ENCODE measurements at places on chromosomes 1 and 21. TPM values are rescaled to one million over a fixed set of nuclear protein-coding genes. Genes with fewer than 3 reads are reported as not detected.
A peak's percentile ranks its signal among the peaks of the same experiment; 100 is the strongest.

DNA sequence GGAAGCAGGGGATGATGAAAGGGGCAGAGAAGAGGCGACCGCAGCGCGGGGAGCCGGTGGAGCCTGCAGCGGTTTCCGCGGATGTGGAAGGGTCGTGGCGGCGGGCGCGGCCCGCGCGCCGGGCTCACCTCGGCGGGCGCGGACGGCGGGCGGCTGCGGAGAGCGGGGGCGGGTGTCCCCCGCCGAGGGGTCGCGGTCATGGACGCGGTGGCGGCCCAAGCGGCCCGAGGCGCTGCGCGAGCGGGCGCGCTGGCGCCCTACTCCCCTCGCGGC is 572 bp downstream of the LPGAT1 start:
- H3K4me3 ChIP-seq, result peak overlapping the region; percentile 74
- no peaks in the 10 kb centered on the region for H3K27me3 ChIP-seq
- no peak overlapping the region for H3K27ac ChIP-seq
- no peaks in the 10 kb centered on the region for H3K36me3 ChIP-seq

DNA sequence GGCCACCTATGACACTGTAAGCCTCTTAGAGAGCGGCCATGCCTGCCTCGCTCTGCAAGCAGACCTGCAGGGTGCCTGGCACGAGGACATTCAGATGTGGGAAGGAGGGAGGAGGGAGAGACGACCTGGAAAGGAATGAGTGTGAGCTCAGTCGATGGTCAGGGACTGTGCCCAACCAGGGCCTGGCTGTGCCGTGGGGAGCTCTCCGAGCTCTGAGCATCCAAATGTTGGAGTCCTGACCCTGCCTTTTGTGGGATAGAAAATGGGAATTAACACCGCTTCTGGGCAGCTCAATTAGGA is 7.3 kb downstream of the CSTB start:
- no peak for DNase-seq
- H3K27ac ChIP-seq, result no peak overlapping the region
- no peak overlapping the region for H3K4me3 ChIP-seq

COL6A1 gene
- total RNA-seq, result 100 TPM

DNA sequence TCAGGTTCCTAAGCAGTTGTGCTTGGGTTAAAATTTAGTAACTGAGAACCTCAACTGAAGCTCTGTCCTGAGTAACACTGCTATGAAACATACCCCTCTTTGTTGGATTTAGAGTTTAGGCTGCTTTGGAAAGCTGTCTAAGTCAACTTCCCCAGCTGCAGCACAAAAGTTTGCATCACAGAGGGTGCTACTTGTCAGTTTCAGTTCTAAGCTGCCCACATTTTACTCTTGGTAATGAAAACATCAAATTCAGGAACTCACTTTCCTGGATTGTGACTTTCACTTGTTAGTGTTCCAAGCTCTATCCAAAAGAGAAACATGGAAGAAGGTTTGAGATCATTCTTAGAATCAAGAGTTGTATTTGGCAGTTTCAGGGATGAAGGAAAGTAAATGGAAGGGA is 191.7 kb upstream of the NFIA start:
- H3K27me3 ChIP-seq, result no peaks in the 10 kb centered on the region
- H3K36me3 ChIP-seq, result no peaks in the 10 kb centered on the region
- no peak for DNase-seq
- H3K4me3 ChIP-seq, result no peak overlapping the region
- no peak overlapping the region for H3K27ac ChIP-seq

DNA sequence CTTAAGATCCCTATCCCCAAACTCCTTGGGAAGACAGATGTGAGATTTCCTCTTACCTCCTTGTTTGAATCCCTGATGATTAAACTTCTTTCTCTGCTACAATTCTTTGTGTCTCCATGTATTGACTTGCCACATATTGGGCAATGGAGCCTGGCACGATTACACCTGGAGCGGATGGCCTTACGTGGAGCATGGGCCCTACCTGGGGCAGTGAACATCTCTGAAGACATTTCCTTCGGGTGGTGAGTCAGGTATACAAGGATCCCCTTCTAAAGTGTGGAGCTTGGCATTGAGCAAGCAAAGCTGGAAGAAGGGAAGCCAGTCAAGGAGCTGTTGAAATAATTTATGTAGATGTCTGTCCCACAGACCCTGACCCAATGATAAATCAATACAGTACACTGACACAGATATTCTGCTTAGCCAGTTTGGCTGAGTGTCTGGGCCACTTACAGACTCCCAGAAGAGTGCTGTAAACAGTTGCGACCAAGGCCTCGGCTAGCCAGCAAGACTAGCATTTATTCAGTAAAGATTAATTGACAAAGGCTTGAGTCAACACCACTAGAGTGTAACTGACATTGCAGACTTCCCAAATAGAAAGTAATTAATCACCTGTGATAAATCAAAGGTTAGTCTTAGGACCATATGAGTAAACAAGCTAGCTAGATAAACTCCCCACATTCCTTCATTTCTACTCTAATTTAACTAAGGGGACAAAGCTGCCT is 83.1 kb upstream of the KCNK1 start:
- no peak overlapping the region for H3K4me3 ChIP-seq
- no peaks in the 10 kb centered on the region for H3K27me3 ChIP-seq
- no peak for DNase-seq
- H3K27ac ChIP-seq, result no peak overlapping the region
- H3K4me1 ChIP-seq, result no peaks in the 10 kb centered on the region

DNA sequence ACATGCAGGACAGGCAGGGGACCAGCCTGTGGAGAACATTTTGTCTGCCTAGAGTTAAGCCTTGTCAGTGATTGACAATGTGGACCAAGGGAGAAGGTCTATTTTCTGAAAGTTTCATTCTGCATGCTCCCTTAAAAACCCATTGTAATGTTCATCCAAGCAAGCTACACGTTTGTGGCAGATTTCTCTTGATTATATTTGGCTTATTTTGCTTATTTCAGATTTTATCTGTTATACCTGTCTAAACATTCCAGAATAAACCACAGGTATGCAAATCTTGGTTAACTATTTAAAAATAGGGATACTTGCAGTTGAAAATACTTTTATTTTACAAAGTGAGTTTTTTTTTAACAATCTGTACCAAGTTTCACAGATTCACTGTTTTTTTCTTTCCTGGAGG is 78.2 kb upstream of the F3 start:
- no peak overlapping the region for H3K27ac ChIP-seq
- H3K4me3 ChIP-seq, result no peak overlapping the region
- peaks cover 7% of the 10 kb centered on the region for H3K27me3 ChIP-seq
- DNase-seq, result no peak
- no peaks in the 10 kb centered on the region for H3K36me3 ChIP-seq
- H3K4me1 ChIP-seq, result peaks cover 16% of the 10 kb centered on the region

DNA sequence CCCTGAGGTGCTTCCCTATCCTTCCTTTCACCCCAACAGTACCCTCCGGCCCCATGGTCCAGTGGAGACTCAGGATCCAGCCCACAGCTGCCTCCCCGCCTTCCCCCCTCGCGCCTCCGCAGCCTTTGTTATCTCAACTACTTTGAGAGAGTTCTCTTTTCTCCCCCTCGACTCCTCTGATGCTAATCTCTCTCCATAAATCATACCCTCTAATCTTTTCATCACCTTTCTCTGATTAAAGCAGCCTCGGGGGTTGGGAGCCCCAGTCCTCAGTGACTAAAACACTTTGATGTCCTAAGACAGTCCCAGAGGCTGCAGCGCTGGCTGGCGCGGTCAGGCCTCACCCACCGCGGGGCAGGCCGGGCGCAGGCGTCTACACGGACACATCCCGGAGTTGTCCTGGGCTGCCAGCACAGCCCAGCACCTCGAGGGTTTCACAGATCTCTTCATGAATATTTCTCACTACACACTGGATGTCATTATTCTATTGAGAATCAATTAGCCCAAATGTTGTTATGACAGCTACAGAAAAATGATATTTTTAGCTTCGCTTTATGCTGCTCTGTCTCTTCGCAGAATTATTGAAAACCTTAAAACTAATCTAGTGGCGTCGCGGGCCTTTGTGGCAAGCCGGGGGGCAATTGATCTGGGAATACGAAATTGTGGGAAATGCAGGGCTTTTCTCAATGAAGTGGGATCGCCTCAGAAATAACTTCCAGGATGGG is 289.5 kb downstream of the RRAGC start:
- H3K4me1 ChIP-seq, result no peaks in the 10 kb centered on the region
- H3K36me3 ChIP-seq, result no peaks in the 10 kb centered on the region
- no peak overlapping the region for H3K4me3 ChIP-seq
- H3K27me3 ChIP-seq, result no peaks in the 10 kb centered on the region

OR2T35 gene
- not detected for total RNA-seq

DNA sequence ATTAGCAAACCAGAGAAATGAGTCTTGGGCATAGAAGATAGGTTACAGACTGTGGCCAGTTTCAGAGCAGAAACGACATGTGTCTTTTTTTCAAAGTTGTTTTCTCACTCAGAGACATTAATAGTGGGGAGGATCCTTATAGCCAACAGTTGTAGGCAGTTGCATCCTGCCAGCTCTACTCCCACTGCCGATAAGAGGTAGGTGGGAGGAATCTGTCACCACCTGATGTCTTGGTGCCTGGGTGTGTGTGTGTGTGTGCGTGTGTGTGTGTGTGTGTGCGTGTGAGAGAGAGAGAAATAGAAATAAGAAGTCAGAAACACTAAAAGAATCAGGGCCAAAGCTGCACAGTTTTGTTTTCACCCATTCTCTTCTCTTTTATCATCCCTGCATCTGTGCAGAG is 219.5 kb downstream of the ZP4 start:
- no peaks in the 10 kb centered on the region for H3K4me1 ChIP-seq
- no peak overlapping the region for H3K4me3 ChIP-seq
- no peak for DNase-seq

DNA sequence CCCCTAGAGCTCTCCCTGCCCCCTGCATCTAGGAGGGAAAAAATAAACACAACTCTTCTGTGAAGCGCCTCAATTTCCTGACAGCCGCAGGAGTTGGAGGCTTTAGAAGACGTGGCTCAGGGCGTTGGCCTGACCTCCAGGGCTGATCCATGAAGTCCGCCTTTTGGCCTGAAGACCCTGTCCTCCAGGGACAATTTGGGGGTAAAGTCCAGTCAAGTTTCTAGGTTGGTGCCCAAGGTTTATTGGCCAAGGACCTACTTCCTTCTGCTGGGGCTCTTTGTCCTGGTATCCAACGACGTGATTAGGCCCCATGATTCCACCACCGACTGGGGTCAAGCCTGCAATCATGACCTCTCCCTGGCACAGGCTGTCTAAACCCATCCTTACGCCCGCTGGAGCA is 54.9 kb downstream of the PTPRF start:
- peaks cover 9% of the 10 kb centered on the region for H3K36me3 ChIP-seq
- H3K4me3 ChIP-seq, result no peak overlapping the region
- no peaks in the 10 kb centered on the region for H3K4me1 ChIP-seq

DNA sequence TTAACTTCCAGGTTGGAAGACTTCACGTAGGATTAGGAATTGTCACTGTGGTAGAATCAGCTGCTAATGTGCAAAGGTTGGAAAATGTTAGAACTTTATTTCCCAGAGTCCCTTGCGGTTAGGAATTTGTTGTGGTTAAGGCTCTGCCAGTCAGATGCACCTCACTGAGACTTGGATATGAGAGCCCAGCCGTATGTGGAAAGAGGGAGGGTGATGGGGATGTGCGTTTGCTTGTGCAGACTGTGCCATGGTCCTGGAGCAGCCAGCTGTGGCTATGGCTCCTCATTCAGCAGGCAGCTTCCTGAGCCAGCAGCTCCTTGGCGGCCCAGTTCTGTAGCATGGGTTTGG is 12.5 kb downstream of the S100A10 start:
- H3K27ac ChIP-seq, result no peak overlapping the region
- no peaks in the 10 kb centered on the region for H3K27me3 ChIP-seq
- no peak for DNase-seq

ZBTB17 gene
- 24.3 TPM for total RNA-seq

GRCh38 chr1:226181996-226182714 is 4.4 kb downstream of the ACBD3 start:
- no peaks in the 10 kb centered on the region for H3K27me3 ChIP-seq
- H3K36me3 ChIP-seq, result peaks cover 14% of the 10 kb centered on the region
- no peak overlapping the region for H3K4me3 ChIP-seq
- no peak overlapping the region for H3K27ac ChIP-seq
- DNase-seq, result no peak

DNA sequence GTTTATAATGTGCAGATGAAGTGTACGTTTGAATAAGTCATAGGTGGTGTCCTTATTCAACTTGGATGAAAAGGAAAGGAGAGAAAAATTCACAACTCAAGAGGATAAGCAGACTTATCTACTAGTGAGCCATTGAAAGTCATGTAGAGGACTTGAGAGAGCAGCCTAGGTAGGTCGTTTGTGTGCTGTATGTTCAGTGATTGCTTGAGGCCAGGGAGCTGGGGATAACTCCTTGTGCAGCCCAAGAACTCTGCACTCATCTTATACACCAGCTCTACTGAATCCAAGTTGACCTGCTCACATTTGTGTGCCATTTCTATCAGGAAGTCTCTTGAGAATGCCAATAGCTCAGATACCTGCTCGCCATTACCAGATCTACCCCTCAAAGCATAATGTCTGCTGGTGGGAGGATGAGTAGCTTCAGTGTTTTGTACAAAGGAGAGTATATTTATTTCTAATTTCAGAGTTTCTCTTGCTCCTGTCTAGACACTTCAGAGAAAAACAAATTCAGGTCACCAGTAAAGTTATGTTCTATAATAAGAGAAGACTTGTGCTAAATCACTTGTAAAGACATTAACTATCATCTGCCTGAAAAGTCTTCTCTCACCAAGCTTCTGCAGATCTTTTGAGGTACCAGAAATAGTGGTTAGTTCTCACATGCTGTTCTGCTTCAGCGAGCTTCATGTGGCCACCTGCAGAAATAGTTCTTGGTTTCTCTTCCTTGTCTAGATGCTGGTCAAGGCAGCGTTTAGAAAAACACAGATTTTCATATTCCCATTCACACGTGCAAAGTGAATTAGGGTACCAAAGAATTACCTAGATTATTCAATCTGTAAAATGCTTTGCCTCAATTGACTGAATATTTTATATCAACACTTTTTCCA is 10.8 kb downstream of the S1PR1 start:
- DNase-seq, result no peak
- no peaks in the 10 kb centered on the region for H3K36me3 ChIP-seq
- H3K4me1 ChIP-seq, result no peaks in the 10 kb centered on the region
- H3K27ac ChIP-seq, result no peak overlapping the region
- H3K27me3 ChIP-seq, result no peaks in the 10 kb centered on the region
- no peak overlapping the region for H3K4me3 ChIP-seq

ITLN2 gene
- 4.7 TPM for total RNA-seq

SIK1 gene
- 6.7 TPM for total RNA-seq

DNA sequence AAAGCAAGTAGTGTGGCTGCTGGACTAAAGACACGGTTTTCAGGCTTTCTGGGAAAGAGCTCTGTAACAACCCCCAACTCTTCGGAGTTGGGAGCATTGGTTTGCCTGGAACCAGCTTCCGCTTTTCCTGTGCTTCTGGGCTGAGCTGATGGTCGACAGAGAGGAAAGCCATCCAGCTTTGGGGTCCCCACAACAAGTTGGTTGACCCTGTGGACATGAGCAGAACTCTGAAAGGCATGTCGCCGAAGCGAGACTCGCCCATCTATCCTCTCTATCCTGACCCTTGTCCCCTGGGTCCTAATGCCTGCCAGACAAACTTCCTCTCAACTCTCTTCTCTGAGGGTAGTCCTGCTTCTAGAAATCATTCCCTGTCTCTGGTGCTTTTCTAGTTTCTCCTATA is 31.9 kb upstream of the FCGR2A start:
- H3K36me3 ChIP-seq, result no peaks in the 10 kb centered on the region
- peak overlapping the region; percentile 54 for H3K4me3 ChIP-seq
- no peak overlapping the region for H3K27ac ChIP-seq
- no peaks in the 10 kb centered on the region for H3K4me1 ChIP-seq
- peaks cover 15% of the 10 kb centered on the region for H3K27me3 ChIP-seq
- peak; percentile 70 for DNase-seq

PTGS2 gene
- total RNA-seq, result 0.23 TPM

CTSK gene
- total RNA-seq, result 2.8 TPM
